Stimulated activated naive CD4-positive, alpha-beta T cell treated with Interleukin-2 at 50 U/mL for 16 hours (primary cell): ENCODE measurements at places on chromosomes 3 and 15.

DNA sequence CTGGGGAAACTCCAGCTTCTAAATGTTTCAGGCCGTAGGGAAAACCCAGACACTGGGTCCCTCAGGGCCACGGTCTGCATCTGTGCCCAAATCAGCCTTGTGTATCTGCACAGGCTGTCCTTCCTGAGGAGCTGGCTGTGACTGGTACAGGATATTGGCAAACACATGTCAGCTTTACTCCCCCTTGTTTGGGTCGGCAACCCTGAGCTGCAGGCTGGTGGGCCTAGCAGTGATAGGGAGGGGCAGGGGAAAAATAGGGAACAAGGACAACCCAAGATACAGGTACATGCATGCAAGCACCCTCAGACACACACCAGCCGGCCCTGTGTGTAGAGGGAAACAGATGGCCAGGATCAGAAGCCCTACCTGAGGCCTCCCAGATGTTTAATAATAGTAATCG, 28.7 kb upstream of the HCN4 start:
- DNase-seq, result no peak

GRCh38 chr3:48567090-48567489, 3.5 kb upstream of the UCN2 start:
- no peak for DNase-seq

DNA sequence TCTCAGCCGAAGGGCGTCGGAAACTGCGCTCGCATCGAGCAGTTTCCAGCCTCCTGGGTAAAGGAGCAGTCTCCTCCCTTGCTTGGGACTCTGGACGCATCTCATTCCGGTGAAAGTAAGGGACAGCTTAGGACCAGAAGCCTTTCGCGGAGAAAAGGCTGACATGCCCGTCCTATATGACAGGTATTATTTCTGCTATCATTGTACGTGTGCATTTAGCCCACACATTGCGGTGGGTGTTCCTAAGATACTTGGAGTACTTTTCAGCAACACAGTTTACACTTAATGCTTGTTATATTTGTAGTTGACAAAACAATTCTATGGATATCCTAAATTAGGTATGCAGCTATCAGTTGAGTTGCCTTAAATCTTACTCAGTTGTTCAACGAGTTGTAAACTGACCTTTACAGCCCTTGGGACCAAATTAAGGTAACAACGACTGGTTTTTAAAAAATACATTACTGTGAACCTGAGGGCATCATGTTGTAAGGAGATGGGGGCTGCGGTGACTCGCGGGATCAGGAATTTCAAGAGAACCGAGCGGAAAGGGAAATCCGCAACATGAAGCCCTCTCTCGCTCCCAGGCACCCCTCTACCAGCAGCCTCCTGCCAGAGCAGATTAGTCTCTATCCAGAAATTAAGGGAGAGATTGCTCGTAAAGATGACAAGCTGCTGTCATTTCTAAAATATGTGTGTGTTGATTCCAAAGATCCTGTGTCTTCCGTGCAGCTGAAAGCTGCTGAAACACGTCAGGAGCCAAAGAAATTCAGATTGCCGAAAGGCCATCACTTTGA, 632 bp upstream of the COPS2 start:
- no peak for DNase-seq

DNA sequence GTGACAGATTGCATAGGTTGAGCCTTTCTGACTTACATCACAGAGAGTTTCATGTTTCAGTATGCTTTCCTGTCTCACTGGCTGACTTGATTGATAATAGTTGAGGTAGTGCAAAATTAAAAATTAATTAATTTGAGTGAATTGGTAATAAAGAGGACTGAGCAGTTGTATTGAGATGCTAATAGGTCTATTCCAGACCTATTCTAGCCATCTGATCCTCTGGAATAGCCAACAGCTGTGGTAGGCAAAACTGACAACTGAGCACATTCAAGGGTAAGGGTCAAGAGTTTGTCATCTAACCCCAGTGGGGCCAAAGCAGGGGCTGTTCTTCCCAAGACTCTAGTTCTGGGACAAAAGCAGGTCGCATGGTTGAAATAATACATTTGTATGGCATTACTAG, 132.4 kb downstream of the EPHA3 start:
- DNase-seq, result no peak

DNA sequence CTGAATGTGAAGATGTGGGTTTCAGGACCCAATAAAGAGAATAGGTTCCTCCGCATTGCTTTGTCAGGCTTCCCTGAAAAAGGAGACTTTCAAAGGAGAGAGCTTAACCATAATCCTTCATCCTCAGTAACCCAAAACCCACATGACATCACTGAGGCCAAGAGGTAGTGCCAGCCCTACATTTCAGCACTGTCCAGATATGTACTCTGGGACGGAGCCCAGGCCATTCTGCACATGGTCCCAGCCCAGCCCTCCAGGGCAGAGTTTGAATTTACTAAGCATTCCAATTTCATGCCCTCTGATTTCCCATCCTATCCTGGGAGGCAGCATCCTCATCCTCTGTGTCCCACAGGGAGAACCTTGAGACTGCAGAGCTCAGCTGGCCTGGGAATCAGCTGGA, 210.5 kb downstream of the GABRB3 start:
- no peak for DNase-seq

GRCh38 chr3:38067508-38068233, 28.7 kb downstream of the DLEC1 start:
- no peak for DNase-seq

- no peak for DNase-seq
These were observed 78.6 kb downstream of the MLH1 start for GRCh38 chr3:37071921-37072320.

GRCh38 chr3:166560253-166560652, 723.0 kb upstream of the BCHE start:
- no peak for DNase-seq

DNA sequence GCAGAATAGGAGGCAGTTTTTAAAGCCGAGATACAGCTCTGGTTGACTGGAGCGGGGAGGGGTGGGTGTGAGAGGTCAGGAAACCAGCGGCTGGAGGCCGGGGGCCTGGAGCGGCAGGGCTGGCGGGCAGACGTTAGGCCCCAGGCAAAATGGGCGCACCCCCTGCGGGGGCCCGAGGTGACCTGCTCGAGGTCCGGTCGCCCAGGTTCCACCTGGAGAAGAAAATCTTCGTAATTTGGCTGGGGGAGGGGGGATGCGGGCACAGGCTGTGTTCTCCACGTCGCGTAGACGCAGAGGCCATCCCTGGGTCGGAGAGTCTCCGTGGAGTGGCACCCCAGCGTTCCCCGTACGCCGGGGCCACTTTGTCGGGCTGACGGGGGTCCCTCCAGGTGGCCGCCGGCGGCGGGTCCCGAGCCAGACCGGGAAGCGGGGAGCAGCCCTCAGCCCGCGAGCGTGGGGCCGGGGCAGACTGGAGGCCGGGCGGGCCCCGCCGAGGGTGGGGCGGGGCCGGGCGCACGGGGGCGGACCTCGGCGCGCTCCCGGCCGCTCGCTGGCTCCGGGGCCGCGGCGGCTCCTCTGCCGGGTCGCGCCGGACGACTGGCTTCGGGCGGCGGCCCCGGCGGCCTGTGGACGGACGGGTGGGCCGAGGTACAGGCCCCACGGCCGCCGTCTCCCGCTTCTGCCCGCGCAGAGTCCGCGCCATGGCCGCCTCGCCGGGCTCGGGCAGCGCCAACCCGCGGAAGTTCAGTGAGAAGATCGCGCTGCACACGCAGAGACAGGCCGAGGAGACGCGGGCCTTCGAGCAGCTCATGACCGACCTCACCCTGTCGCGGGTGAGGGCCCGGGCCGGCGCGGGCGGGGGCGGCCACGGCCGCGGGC, at the start of gene CRTC3:
CRTC3 (plus strand) TSS at position 553 of the 879 bp plus-strand sequence; CDS start at position 702, 149 bp downstream.
- peak; percentile 57 for DNase-seq

DNA sequence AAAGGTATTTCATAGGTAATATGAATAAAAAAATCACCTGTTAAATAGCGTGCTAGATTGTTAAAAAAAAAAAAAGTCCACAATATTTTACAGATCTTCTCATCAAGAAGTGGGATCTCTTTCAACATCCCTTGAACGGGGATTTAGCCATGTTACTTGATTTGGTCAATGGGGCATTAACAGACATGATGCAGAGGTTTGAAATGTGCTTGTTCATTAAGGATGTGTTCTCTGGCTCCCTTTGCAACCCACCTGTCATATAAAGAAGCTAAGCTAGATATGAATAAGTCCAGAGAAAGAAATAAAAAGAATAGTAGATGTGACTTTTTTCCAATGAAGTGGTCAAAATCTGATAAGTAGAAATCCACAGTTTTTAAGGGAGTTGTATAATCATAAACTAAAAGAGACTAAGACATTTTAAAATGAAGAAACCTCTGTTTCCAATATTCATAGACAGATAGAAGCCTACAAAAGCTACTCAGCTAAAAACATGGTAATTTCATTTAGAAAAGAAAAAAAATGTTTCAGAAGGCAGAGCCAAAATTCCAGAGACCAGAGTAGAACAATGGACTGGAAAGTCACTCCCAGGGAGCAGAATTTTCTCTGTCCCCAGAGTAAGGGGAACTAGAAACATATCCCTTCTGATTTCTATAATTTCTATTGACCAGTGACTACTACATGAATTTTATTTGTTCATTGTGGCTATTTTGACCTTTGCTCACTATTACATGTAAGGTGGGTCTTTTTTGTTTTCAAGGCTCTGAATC, 79.2 kb downstream of the PLSCR2 start:
- no peak for DNase-seq

DNA sequence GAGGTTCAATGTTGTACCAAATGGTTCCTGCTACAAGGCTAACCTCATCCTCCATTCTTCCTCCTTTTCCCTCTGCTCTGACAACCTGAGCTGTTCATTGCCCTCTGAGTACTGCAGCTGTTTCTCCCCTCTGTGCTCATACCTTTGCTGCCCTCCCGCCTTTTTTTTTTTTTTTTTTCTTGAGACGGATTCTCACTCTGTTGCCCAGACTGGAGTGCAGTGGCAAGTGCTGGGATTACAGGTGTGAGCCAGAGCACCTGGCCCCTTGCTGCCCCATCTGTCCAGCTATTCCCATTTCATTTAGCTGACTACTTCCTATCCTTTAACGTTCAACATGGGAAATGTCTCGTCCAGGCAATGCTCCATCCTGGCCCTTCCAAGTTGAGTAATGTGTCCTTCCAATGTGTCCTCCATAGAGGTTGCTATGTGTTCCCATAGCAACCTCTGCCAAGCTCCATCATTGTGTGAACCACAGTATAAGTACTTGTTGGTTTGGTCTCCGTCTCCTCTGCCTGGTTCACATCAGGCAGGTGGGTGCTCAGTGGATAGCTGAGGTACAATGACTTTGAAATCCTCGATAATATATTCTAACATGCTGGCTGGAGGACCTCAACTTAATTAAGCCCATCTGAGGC, 179.9 kb upstream of the ANKRD28 start:
- DNase-seq, result no peak

DNA sequence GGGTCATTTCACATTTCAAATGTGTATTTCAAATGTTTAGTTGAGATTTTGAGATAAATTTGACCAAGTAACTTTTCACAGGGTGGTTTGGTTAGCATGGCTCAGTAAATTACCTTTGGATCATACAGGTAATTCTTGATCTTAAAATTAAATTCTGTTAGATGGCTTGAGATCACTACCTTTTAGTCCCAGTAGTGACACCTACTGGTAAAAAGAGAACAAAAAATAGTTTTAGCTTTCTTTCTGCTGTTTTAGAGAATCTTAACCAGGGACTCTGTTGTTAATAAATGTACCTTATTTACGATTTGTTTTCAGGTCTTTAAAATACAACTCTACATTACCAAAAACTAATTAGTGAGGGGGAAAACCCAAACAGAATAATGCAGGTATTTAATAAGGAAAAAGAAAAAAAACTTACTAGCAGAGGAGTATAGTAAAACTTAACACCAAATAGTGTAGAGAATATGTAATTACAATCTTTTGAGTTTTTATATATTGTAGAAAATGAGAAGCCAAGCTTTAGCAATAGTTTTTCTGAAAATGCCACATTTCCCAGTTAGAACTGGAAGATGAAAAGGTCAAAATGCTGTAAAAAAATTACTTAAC, 620.3 kb upstream of the AGTR1 start:
- DNase-seq, result no peak

- DNase-seq, result no peak
These were observed 32.3 kb downstream of the FSTL1 start for GRCh38 chr3:120418446-120418845.

DNA sequence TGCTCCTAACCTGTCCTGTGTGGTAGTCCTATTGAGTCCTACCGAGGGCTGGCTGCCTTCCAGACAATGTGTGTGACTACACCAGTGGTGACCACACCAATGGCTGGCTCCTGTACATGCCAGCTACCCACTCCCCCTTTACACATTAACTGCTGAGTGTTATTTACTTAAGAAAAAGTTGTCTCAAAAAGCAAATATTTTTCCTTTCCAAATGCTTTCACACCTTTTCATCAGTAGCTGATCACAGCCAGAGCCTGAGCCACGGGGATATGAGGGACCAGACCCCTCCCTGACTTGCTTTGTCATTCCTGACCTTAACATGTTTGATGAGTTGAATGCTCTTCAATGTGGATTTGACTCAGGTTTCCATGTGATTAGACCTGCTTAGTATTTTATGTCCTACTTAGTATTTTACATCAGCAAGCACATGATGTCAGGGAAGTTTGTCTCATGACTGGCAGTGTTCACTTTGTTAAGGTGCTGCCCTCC, 29.6 kb upstream of the GREM1 start:
- DNase-seq, result no peak

- no peak for DNase-seq
These were observed 1.7 kb upstream of the STAB1 start for GRCh38 chr3:52493232-52494017.

GRCh38 chr3:113278599-113278955, 67.2 kb downstream of the BOC start:
- DNase-seq, result no peak

DNA sequence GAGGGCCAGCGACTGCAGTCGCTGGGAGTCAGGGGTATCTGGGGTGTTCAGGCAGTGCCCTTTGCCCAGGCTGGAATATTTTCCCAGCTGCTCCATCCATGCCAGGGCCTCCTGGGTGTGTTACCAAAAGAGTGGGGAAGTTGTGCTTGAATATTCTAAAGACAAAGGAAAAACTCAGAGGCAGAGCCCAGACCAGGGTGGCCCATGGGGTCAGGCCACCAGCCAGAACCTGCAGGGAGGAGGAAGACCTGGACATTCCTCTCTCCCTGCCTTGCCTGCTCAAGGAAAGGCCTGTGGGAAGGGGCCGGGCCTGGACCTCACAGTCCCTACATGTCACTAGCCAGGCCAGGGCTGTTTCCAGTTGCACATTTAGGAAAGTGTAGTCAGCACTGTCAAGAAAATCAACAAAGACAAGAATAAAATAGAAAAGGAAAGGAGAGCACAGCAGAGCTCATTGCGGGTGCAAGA, 16.0 kb upstream of the KLF15 start:
- no peak for DNase-seq

- no peak for DNase-seq
These were observed 776.6 kb downstream of the ZNF385D start for GRCh38 chr3:20974396-20974795.
